ENCODE measurements at places on chromosomes 2 and 18. TPM values are rescaled to one million over a fixed set of nuclear protein-coding genes. Genes with fewer than 3 reads are reported as not detected.

Gene OR6B2
- not detected for total RNA-seq

Gene DCDC2C
- 0.38 TPM for total RNA-seq

Gene ALK
- 0.19 TPM for total RNA-seq

Gene RAPGEF4
- 2.0 TPM for total RNA-seq

Gene HOXD4
- 0.09 TPM for total RNA-seq

Gene ARPC2
- total RNA-seq = 368 TPM

DNA sequence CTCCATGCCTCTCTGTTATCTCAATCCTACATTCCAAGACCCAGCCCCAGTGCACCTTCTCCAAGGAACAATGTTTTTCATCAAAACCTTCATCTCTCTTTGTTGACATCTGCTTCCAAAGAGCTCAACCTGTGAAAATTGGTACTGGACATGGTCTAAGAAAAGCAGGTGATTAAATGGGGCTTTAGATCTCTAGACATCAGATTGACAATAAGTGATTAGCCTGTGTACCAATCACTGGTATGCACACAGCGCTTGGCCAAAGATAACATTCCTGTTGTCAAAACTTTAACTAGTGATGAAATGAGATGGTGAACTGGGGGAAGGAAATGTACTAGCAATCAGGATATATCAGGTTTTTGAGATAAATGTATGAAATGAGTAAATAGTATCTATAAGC is 183.3 kb downstream of the TDRD15 start:
- H3K4me3 ChIP-seq = no peak overlapping the region
- no peak for DNase-seq
- no peak overlapping the region for H3K27ac ChIP-seq
- no peaks in the 10 kb centered on the region for H3K27me3 ChIP-seq

- H3K36me3 ChIP-seq = no peaks in the 10 kb centered on the region
- no peak overlapping the region for H3K27ac ChIP-seq
- no peak for DNase-seq
- H3K4me3 ChIP-seq = no peak overlapping the region
- H3K4me1 ChIP-seq = no peaks in the 10 kb centered on the region
These were observed 122.7 kb downstream of the TWIST2 start for GRCh38 chr2:238970553-238971081.

- H3K4me3 ChIP-seq = no peak overlapping the region
- H3K36me3 ChIP-seq = no peaks in the 10 kb centered on the region
- no peaks in the 10 kb centered on the region for H3K4me1 ChIP-seq
- DNase-seq = no peak
- no peak overlapping the region for H3K27ac ChIP-seq
- H3K27me3 ChIP-seq = no peaks in the 10 kb centered on the region
These were observed 127.7 kb upstream of the EPAS1 start for GRCh38 chr2:46169467-46169866.

GRCh38 chr2:64127119-64127518 is 17.1 kb downstream of the PELI1 start:
- H3K4me1 ChIP-seq = no peaks in the 10 kb centered on the region
- no peak overlapping the region for H3K4me3 ChIP-seq
- no peak for DNase-seq
- H3K36me3 ChIP-seq = no peaks in the 10 kb centered on the region

- H3K36me3 ChIP-seq = no peaks in the 10 kb centered on the region
- no peaks in the 10 kb centered on the region for H3K27me3 ChIP-seq
- DNase-seq = no peak
- no peak overlapping the region for H3K27ac ChIP-seq
- peaks cover 36% of the 10 kb centered on the region for H3K4me1 ChIP-seq
These were observed 69.1 kb downstream of the MCFD2 start for GRCh38 chr2:46846536-46846935.

Measured in thymus (tissue), 14 donors.